ENCODE measurements at places on chromosomes 3 and 15.

DNA sequence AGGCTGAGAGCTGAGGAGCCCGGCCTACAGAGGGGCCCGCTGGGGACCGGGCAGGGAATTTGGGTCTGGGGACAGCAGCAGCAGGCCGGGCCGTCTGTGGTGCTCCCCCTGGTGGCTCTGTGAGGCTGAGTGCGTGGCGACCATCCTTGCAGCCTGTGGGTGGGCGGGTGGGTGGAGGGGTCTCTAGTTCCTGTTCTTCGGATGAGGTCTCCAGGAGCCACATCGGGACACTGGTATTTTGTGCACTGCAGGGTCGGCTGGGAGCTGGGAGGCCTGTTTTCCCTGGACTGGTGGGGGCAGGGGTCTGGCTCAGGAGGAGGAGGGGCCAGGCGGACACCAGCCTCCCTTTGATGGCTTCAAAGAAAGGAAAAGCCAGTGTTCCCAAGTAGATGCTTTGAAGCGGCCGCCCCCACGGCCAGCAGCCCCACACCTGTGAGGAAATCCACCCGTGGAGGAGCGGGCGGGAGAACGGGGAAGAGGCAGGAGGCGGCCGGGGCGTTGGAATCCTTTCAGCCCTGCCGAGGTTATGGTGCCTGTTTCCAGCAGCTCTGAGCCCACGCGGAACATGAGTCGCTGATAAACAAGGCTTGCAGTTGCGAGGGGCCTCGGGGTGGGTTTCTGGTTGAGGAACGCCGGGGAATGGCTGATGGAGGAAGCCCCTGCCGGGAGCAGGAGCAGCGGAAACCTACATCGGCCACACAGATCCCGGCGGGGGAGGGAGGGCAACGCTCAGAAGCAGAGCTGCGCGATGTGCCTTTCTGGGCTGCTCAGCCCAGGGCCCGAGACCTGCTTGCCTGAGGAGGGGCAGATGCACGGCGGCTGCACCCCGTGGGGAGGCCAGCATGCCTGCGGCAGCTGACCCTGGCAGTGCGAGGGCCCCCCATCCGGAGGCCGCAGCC is 154.3 kb downstream of the NSMCE3 start:
- DNase-seq: no peak

GRCh38 chr3:62502315-62503300 is 129.3 kb upstream of the FEZF2 start:
- no peak for DNase-seq

GRCh38 chr15:41825572-41826535 is 2.0 kb upstream of the JMJD7 start:
- DNase-seq: no peak

DNA sequence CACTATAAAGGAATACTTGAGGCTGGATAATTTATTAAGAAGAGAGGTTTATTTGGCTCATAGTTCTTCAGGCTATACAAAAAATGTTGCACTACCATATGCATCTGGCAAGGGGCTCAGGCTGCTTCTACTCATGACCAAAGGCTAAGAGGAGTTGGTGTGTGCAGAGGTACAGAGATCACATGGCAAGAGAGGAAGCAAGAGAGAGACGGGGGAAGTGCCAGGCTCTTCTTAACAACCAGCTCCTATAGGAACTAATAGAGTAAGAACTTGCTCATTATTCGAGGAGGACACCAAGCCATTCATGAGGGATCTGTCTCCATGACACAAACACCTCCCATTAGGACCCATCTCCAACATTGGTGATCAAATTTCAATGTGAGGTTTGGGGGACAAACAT is 6.0 kb upstream of the FNDC3B start:
- no peak for DNase-seq

DNA sequence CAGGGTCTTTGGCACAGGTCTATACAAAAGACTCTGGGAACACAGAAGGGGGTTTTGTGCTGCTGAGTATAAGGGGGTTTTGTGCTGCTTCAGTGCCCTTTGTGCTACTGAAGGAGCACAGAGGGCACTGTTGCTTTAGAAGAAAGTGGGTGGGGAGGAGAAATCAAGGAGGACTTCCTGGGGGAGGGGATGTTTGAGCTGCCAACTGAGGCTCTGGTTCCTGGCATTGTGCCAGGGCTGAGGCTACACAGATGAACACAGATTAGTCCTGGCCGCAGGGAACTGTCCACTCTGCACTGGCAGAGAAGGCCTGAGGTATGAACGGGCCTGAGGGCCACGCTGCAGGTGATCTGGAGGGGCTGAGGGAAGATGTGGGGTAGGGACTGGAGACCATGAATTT is 32.2 kb upstream of the SEC13 start:
- DNase-seq: no peak

- no peak for DNase-seq
These were observed 5.8 kb downstream of the TASOR start for GRCh38 chr3:56677286-56677685.

- DNase-seq: no peak
These were observed 7.3 kb downstream of the TYRO3 start for GRCh38 chr15:41566121-41566885.

- DNase-seq: no peak
These were observed 11.3 kb downstream of the RAB8B start for GRCh38 chr15:63200464-63201249.

GRCh38 chr3:19945969-19946831 is 697 bp upstream of the RAB5A start:
- DNase-seq: no peak

GRCh38 chr15:73504885-73505284 is 61.9 kb downstream of the REC114 start:
- no peak for DNase-seq

DNA sequence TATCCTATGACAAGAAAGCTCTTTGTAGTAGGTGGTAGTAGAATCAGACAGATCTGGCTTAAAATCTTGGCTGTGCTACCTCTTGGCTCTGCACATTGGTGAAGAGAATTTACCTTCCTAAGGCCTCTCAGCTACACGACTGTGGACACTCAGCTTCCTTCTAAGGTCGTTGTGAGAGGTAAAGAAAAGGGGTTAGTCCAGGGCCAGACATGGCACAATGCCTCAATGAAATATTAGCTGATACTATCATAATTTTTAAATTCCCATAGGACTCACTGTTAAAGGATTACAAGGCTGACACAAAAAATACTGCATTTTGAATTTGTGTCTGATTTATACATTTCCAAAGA is 80.4 kb downstream of the IGF1R start:
- DNase-seq: no peak

GRCh38 chr3:156158656-156159295 is 38.4 kb downstream of the KCNAB1 start:
- no peak for DNase-seq

- DNase-seq: no peak
These were observed 23.9 kb downstream of the SLC30A4 start for GRCh38 chr15:45498701-45499100.

GRCh38 chr3:182909318-182910040 is 70.9 kb downstream of the DCUN1D1 start:
- DNase-seq: no peak

DNA sequence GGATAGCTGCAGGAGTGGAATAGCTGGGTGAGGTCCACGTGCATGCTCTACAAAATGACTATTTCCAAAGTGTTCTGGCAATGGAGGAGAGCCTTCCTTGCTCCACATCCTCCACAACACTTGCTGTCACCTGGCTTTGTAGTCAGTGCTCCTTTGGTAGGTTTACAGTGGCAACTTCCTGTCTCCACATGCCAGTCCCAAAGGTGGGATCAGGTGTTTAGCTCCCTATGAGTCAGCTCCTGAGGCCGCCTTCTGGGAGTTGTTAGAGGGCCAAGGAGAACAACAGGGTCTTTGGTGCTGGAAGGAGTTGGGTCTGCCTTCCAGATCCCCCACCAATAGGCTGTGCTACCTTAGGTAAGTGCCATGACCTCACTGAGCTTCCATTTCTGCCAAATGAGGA is 15.3 kb upstream of the LIMD1 start:
- DNase-seq: no peak

GRCh38 chr3:38634111-38634510 is 15.4 kb downstream of the SCN5A start:
- peak; percentile 15 for DNase-seq

DNA sequence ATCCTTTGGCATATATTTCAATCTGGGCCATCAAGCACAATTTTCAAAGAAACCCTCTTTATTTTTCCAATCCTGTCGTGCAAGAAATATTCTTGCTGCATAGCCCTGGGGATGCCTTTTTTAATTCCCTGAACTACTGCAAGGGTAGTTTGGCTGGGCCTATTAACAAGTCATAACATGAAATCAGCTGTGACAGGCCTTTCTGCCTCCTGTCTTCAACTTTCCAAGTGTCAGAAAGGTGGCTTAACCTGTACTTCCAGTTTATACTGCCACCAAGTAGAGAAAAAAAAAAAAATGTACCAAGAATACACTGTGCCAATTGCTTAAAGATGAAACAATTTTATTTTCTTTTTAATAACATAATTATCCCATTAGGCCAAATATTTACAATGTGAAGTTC is 32.4 kb upstream of the SPPL2A start:
- DNase-seq: no peak

- DNase-seq: no peak
These were observed 14.2 kb downstream of the TMEM43 start for GRCh38 chr3:14138878-14139655.

DNA sequence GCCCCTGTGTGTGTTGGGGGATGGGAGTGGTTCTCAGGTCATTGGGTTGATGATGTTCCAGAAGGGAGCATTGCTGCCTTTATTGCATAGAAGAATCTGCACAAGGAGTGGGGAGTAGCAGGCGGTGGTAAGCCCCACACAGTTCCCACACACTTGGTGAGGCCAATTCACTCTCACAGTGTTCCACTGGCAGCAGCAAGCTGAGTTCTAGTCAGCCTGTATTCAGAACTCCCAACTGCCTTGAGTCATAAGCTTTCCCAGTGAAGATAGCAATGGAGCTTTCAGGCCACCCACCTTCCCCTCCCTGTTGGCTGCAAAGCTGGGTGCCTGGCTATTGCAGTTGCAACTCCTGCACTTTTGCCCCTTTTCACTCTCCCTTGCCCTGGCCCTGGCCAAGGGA is 181.1 kb upstream of the RBMS3 start:
- no peak for DNase-seq

GRCh38 chr3:31503456-31503855 is 29.3 kb upstream of the STT3B start:
- no peak for DNase-seq

DNA sequence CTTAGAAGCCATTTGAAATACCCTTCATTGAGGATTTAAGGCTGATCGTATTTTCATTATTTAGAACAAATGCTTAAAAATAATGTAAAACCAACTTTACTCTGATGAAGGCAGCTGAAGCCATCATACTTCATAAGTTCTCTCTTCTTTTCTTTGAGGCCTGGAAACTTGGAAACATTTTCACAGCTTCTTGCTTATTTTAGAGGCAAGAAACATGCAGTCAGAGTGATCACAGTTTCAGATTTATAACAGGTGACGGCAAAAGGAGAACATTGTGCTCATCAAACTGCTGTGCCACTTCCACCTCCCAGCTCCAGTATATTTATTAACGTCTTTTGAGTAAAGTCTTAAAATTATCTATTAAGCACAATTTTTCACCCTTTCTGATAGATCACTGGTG is 376.1 kb downstream of the PTPRG start:
- DNase-seq: no peak

DNA sequence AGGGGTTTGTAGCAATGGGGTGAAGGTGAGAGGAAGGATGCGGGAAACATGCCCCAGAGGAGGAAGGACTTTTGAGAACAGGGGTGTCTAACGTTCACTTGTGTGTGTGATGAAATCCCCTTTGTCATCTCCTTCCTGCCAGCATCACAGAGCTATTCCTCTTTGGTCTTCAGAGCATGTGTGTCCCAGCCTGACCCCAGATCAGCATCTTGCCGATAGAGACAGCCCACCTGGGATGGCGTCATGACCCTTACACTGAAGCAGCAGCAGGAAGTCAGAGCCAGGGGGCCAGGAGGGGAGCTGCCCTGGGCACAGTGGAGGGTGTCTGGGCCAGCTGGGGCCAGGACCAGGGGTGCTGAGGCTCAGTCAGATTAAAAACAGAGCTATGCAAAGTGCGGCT is 29.9 kb upstream of the GRIP2 start:
- no peak for DNase-seq

DNA sequence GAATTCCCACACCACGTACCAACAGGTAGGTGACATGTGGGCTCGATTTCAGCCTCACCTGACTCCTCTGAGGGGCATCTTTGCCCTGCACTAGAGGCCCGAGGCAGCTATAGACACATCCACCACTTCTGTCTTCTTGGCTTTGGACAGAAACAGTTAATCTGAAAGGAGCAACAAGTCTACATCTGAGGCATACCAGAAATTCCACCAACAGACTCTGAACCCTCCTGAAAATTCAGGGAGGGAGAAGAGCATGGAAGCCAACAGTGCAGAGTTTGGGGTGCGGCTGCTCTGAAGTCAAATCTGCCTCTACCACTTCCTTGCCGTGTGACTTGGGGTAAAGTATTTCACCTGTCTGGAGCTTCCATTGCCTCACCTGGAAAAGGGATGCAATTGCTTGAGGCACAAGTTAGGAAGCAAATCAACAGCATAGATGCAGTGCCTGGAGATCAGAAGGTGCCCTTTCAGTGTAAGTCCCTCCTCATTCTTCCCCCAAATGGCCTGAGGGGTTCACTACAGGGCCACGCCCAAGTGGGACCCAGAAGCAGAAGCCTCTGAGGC is 119.8 kb downstream of the SHQ1 start:
- DNase-seq: no peak

DNA sequence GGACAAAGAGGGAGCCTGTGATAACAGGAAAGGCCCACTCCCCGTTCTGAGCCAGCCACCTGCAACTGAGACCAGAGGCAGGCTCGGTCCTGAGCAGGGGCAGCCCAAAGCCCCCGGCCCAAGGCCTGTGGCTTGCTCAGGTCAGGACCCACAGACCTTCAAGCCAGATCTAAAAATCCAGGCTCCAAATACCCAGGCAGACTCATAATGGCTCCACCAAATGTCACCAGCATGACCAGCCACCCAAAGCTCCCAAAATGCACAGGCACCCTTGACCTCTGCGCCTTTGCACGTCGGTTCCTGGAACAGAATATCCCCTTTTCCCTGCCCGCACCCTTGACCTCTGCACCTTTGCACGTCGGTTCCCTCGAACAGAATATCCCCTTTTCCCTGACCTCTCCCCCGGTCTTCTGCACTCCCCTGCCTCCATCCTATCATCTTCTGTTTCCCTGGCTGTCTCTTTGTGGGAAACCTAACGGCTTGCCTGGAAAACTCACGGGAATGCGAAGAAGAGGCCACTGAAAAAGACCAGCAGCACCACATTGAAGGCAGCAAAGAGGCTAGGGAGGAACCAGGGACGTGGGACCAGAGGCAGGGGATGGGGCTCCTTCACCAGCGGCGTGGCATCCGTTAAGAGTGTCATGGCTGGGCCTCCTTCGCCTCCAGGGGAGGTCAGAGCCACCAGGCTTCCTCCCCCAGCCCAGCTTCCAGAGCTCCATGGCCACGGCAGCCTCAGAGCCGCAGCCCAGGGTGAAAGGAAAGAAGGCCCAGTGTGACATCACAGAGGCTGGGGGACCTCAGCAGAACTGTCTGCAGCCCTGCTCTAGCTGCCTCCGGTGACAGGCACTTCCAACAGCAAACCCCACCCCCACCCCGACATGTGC is at the start of gene ZDHHC19:
Gene ZDHHC19 (minus strand): TSS at position 728 of the 884 bp plus-strand sequence. CDS start 85 bp downstream, at position 643.
- no peak for DNase-seq

GRCh38 chr3:126907557-126907956 is 75.4 kb upstream of the PLXNA1 start:
- no peak for DNase-seq

GRCh38 chr15:67070150-67070549 is 4.7 kb downstream of the SMAD3 start:
- no peak for DNase-seq

- no peak for DNase-seq
These were observed 152.9 kb upstream of the CTDSPL start for GRCh38 chr3:37708789-37709188.
